ENCODE measurements at places on chromosomes 5 and 9.

DNA sequence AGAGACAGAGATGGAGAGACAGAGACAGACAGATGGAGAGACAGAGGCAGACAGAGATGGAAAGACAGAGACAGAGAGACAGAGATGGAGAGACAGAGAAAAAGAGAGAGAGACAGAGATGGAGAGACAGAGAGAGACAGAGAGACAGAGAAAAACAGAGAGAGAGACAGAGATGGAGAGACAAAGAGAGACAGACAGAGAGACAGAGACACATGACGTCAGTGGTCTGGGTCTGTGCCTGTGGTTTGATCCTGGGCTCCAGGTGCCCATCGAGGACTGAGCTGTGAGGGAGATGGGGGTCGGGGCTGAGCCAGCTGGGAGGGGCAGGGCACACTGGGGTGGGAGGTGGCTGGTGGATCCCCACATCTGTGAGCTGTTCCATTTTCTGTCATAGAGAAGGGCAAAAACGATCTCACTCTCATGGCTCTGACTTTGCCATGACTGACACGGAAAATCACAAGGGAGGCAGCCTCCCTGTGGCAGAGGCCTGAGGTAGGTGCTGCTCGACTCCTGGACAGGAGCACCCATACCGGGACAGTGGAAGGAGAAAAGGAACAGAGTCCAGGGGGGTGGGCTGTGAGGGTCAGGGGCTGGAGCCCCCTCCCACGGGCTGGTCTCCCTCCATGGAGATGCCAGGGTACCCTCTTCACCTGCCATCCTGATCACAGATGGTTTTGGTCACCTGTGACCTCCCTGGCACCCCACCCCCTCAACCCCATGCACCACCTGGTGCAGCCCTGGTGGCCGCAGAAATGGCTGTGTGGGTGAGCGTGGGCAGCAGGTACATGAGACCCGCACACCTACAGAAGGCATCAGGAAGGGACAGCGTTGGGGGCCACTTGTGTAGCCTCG lies 28.8 kb downstream of the GLT6D1 start:
- DNase-seq: no peak

- DNase-seq: no peak
These were observed 6.6 kb downstream of the PLK2 start for GRCh38 chr5:58453306-58453705.

- no peak for DNase-seq
These were observed 100.4 kb downstream of the ZNF354C start for GRCh38 chr5:179160584-179160983.

- peak; percentile 30 for DNase-seq
These were observed 169.3 kb downstream of the SEMA5A start for GRCh38 chr5:9376363-9377117.

- DNase-seq: peak; percentile 60
These were observed 320.7 kb downstream of the ASTN2 start for GRCh38 chr9:117093891-117094844.

- DNase-seq: no peak
These were observed 59.1 kb downstream of the PSMB7 start for GRCh38 chr9:124355941-124356744.

- DNase-seq: no peak
These were observed 216.0 kb upstream of the DAP start for GRCh38 chr5:10977011-10977410.

DNA sequence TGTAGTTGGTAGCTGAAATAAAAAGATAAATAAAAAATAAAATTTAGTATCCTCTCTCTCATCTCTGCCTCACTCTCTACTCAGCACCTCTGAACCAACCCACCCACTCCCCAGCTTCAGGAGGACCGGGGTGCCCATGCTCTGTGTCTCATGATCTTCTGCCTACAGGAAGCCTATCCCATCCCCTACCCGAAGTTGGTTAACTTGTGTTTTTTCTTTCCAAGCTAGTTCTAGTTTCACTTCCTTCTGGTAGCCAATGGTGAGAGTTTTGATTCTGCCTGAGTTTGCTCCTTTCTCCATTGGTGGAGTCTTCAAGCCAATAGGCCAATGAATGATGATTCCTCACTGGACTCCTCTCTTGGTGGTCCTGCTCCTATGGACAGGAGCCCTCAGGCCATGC lies 32.1 kb downstream of the SNX24 start:
- DNase-seq: no peak

- no peak for DNase-seq
These were observed 1.1 kb downstream of the CYFIP2 start for GRCh38 chr5:157267025-157267424.

GRCh38 chr9:115921301-115921700 lies 232.3 kb upstream of the PAPPA start:
- DNase-seq: no peak

- no peak for DNase-seq
These were observed 143.2 kb upstream of the VLDLR start for GRCh38 chr9:2478421-2478820.

- DNase-seq: no peak
These were observed 99.7 kb upstream of the CCL21 start for GRCh38 chr9:34809504-34810186.

DNA sequence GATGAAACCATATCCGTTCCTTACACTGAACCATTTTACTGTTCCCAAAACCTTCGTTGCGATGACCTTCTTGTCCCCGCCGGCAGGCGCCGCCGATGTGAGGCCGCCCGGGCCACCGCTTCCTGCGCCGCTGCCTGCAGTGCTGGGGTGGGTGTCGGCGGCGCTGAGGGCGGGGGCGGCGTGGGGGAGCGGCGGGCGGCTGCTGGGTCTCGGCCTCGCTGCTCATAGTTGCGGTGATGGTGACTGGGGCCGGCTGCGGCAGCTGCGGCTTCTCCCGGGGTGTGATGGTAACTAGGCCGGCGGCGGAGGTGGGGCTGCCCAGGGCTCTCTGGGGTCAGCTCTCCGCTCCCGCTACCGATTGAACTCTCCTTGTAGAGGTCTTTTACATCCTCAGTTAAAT lies 14.1 kb upstream of the OR2S2 start:
- DNase-seq: no peak

DNA sequence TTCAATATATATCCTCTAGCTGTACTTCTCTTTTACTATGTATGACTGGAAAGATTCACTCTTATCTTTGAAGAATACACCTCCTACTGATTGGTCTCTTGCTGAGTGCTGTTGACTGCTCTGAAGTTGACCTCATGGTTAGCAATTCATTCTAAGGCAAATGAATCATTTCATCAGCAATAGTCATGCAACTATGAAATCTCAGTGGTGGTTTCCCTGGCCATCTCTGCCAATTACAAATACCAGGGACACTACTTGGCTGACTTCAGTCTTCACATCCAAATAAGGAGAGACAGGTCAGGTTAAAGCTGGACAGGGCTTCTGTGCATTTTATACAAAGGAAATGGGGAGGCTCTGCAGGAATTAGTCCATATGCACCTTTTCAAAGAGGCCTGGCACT lies 333.5 kb upstream of the ACTBL2 start:
- peak; percentile 91 for DNase-seq

DNA sequence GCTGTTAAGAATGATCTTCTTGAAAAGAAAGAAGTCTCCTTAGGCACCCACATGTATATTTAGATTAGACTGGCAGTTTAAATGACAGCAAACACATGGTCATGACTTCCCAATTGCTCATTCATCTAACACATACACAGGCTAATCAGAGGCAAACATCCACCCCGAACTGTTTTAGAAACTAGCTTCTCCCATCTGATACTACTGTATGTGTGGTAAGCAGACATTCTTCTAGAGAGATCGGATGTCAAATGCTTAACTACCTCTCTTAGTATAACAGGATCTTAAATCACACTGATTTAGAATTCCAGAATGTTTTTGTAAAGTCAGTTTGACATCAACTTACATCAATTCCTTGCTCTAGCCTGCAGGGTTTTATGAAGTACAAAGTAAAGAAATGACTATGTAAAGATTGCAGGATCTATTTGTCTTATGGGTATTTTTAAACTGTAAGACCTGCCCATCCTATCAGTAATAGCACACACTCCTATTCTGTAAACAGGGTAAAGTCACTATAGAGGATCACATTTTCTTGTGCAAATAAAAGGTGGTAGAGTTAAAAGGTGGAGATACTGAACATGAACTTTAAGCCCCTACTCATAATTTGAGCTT lies 239.7 kb downstream of the MLLT3 start:
- peak; percentile 39 for DNase-seq

GRCh38 chr9:114178756-114179450 lies 23.6 kb downstream of the COL27A1 start:
- no peak for DNase-seq

- DNase-seq: no peak
These were observed 59.3 kb upstream of the MYO10 start for GRCh38 chr5:16995372-16995771.

DNA sequence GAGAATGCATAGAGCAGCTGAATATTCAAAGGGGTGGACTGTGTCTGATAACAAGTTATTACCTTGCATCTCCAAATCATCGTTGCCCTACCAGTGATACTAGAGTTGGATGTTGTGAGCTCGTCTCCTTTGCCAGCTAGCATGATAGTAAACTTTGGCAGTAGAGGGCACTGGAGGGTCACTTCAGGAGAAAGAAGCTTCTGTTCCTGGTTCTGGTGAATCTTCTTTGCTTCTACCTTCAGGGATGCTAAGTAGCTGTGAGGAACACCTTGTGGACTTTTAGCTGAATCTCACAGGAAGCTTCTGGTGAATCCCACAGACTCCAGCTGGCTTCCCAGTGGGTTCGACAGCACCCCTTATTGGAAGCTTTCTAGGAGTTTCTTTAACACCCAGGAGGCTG lies 626.6 kb upstream of the SGCD start:
- DNase-seq: no peak

DNA sequence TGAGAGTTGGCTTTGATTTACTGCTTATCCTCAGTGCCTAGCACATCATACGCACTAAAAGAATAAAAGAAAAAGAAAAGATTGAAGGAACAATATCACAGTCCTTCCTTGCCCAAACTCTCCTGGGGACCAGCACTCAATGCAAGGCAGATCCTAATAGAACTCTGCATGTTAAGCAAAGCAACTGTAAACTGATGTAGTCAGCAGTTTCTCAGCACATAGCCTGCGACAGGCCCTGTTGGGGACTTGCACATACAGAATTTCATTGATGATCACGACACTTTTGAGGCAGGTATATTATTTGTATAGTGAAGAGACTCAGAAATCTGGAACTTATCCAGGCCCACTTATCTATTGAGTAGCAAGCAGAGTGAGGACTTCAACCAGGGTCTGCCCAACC lies 15.4 kb downstream of the NIPAL4 start:
- no peak for DNase-seq

DNA sequence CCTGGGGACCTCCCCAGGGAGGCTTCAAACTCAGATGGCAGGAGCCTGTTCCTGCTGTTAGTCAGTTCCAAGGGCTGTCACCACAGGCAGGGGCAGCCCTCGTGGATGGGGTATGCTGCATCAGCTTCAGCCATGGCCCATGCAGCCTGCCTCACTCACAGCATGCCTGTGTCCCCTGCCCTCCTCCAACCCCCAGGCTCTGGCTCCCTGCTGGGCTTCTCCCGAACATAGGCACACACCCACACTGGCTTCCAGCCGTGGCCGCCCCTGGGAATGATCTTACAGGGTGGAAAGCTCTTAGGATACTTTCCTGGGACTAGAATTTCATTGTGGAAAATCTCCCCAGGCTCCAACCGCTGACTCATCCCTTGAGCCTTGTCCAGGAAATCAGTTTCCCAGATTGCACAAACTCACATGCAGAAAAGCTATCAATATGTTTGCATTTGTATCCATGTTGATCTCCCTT lies 163.8 kb downstream of the SEC61B start:
- peak; percentile 48 for DNase-seq

DNA sequence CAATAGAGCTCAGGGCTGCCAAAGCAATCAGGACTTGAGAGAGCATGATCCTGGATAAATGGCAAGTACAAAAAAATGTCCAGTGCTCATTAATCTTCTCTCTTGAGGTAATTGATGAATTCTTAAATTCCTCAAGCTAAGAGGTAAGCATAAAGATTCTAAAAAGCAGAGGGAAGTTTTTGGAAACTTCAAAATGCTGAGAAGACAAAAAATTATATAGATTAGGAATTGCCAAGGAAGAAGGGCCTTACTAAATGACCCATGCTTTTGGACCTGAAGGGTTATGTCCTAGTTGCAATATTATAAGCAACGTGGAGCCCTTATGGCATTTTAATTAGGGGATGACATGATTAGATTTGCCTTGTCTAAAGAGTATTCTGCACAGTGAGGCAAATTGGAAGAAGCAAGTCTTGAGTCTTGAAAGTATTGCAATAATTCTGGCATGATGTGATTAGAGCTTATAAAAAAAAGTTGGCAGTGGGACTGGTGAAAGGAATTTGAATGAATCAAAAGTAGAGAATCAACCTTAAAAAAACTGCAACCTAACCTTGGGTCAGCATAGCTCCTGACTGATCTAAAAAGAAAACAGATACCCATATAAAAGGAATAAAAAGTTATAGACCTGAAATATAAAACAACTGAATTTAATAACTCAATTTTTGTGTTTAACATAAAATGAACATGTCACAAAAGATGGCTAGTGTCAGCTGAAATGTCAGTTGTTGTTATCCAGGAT lies 323.8 kb upstream of the ARRDC3 start:
- no peak for DNase-seq

GRCh38 chr5:97115932-97116331 lies 26.5 kb downstream of the LIX1 start:
- no peak for DNase-seq

- DNase-seq: peak; percentile 65
These were observed 70.8 kb downstream of the RAB24 start for GRCh38 chr5:177232761-177233160.

DNA sequence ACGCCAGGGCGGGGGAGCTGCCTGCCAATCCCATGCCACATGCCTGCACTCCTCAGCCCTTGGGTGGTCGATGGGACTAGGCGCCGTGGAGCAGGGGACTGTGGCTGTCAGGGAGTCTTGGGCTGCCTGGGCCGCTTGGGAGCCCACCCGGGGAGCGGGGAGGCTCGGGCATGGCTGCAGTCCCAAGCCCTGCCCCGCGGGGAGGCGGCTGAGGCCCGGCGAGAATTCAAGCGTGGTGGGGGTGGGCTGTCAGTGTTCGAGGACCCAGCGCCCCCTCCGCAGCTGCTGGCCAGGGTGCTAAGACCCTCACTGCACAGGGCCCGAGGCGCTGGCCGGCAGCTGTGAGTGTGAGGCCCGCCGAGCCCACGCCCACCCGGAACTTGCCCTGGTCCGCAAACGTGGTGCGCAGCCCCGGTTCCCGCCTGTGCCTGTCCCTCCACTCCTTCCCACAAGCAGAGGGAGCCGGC lies 83.2 kb upstream of the DMRTA1 start:
- no peak for DNase-seq

GRCh38 chr9:95505717-95506427 lies 10.9 kb downstream of the PTCH1 start:
- DNase-seq: peak; percentile 52

GRCh38 chr5:307794-308579 lies 13.5 kb upstream of the AHRR start:
- DNase-seq: no peak

DNA sequence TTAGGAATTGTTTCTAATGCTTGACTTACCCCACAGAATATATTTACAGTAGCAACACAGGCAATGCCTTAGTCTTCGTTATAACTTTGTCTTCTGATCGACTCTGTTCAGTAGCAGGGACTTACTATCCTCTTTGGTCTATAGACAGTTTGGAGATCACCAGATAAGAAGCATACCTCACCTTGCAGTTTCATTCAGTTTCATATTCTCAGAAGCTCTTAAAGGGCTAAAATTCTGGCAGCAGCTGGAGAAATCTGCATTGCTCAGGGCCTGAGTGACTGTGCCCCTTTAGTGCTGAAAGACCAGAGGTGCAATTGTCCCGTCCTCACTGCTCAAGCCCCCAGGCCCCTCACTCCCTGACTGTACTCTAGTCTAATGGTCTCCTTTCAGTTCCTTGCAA lies 26.0 kb downstream of the ZBTB43 start:
- DNase-seq: no peak

- DNase-seq: no peak
These were observed 56.7 kb downstream of the CDH6 start for GRCh38 chr5:31250201-31250600.
